ENCODE measurements at places on chromosomes 12 and 14.

GRCh38 chr12:64544371-64545080 is 65.8 kb upstream of the RASSF3 start:
- no peak for DNase-seq

DNA sequence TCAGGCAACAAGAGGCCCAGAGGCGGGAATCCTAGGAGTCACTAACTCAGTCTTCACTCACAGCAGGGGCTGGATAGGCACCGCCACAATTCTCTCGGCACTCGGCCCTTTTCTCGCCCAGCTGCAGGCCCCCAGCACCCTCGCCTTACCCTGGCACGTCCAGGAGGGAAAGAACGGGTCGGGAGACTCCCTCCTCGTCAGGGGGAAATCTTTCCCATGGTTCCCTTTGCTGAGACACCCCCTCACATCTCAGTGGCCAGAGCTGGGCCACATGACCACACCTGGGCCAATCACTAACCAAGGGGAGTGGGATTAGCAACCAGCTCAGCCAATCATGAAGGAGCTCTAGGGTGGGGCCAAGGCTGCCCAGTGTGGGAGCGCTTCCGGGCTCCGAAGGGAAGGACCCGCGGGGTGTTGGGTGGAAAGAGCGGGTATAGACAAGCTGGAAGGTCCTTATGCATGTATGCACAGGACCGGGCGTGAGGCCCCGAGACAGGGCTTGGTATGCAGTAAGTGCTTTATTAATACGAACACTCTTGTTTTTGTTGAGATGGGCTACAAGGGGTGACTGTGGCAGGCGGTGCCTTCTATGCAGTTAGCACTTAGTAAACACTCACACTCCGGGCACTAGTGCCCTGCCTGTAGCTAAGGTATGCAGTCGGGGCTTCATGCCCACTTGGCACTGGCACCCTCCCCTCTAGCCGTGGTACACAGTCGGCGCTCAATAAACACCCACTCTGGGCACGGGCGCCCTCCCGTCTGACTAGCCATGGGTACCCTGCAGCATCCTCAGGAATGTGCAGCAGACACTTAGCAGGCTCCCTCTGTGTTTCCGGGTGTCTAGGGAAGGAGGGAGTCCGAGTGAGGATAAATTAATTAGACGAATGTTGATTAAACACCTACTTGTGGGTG is 40.3 kb downstream of the ADGRD1 start:
- peak; percentile 56 for DNase-seq

- DNase-seq: no peak
These were observed 57.3 kb downstream of the ETV6 start for GRCh38 chr12:11706509-11707379.

DNA sequence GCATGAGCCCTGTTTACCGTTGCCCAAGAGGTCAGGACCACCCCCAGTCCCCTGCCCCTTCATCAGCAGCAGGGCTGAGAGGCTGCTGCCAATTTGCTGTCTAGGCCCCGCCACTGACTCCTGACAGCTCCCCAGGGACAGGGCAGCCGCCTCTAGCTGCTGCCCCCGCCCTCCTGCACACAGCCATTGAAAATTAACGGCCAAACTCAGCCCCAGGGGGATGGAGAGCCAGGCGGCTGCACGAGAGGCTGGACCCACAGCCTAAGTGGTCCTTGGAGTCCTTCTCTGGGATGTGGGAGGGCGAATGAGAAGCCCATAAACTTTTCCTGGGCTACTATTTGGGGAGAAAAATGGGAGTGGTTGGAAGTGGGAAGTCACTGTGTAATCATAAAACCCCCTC is 4.6 kb downstream of the FOXN4 start:
- DNase-seq: no peak

DNA sequence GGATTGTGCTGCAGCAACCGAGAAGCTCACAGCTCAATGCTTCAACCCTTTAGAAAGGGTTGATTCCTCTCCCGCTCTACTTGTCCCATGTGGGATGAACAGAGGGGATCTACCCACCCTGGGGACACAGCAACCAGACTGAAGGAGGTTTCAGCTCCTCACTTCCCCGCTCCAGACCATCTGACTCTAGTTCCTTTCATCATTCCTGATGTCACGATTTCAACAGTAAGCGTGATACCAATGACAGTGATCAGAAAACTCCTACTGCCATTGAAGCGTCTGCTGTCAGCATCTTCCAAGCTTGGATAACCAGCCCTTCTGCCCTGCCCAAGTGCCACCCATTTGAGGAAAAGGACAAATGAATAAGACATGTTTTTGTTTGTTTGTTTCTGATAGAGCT is 14.3 kb downstream of the SERPINA1 start:
- DNase-seq: no peak

DNA sequence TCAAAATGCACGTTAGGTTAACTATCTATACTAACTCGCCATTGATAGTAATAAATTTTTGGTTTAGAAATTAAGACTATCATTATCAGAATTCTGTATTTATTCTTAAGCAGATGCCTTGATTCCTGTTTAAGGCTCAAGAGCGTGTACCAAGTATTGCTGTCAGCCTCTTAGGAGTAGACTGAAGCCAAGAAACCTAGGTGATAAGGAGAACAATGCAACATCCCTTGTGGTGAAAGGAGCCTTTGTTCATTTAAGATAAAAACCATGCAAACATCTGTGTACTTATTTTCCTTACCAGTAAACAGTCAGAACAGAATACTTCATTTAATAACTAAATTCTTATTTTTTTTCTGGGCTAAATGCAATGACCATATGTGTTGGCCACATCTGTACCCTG is 109.4 kb upstream of the NOVA1 start:
- DNase-seq: no peak

DNA sequence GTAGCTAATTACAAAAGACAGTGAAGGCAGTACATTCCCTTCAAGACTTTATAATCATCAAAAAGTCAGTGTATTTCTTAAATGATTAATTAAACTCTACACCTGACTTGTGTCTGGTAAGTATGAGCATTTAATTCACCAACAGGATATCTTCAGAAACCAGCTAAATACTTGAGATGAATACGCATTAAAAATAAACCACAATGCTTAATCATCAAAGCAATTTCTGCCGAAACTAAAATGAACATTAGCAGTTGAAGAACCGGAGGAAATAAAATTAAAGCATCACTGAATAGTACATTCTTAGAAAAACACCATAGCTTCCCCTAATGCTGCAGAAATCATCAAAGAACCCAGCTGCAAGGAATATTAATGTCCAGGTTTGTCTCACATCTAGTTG is 32.7 kb downstream of the SLC25A21 start:
- DNase-seq: no peak

DNA sequence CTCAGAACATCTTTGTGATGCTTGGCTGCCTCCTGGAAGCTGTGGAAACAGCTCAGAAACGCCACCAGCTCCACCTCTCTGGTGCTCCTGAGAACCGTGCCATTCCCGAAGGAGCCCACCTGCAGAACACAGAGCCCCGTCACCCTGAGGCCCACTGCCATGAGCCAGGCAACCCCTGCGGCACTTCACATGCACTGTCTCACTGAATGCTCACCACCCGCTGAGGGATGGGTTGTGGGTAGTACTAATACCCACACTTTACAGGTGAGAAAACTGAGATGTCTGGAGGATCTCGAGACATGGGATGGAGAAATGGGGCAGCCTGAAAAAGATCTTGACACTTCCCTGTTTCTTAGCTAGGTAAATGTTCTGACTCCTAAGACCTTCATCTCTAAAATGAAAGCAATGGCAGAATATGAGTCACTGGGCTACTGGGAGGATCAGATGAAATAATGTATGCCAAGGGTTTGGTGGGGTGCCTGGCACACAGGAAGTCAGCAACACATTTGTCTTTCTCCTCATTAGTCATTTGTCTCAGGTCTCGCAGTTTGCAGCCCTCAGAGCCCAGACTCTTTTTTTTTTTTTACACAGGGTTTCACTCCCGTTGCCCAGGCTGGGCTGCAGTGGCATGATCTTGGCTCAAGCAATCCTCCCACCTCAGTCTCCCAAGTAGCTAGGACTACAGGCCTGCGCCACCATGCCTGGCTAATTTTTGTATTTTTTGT is 5.3 kb downstream of the OASL start:
- no peak for DNase-seq

- DNase-seq: no peak
These were observed 2.6 kb downstream of the PDE6H start for GRCh38 chr12:14975457-14975856.

- no peak for DNase-seq
These were observed 4.1 kb downstream of the SINHCAF start for GRCh38 chr12:31321897-31322228.

GRCh38 chr12:84128117-84128991 is 784.2 kb downstream of the SLC6A15 start:
- DNase-seq: peak; percentile 64

- DNase-seq: no peak
These were observed 40.0 kb upstream of the TEX22 start for GRCh38 chr14:105358140-105358846.

DNA sequence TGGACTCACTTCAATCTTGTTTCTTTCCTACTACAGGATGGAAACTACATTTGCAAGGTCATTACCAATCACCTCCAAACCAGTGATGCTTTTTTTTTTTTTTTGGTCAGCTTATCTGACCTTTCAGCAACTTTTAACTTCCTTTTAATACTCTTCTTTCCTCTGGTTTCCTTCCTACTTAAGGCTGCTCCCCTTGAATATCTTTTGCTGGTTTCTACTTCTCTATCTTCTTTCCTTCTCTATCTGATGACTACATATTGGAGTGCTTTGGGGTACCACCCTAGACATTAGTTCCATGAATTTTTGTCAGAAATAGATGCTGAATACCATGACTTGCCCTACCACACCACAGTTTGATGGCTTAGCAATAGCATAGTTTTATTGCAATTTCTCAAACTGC is 197.7 kb upstream of the DDHD1 start:
- DNase-seq: no peak

DNA sequence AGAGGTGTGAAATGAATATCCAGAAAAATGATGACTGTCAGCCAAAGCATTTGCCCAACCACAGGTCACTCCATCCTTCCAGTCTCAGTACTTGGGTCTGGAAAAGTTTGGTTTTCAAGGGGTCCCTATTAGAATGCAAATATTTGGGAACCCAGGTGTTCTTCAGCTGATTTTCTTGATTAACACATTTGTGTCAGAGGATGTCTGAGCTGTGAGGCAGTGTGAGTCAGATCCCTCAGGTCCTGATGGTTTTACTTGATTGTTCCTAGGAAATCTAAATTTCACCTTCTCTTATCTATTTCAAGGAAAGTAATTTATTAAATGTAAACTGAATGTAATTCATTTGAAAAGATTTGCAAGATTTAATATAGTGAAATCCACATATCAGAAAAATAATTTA is 71.5 kb downstream of the SSPN start:
- DNase-seq: no peak

GRCh38 chr14:35046751-35047536 is 872 bp downstream of the FAM177A1 start:
- peak; percentile 41 for DNase-seq

GRCh38 chr12:55728186-55728938 is 447 bp downstream of the CD63 start:
- no peak for DNase-seq

DNA sequence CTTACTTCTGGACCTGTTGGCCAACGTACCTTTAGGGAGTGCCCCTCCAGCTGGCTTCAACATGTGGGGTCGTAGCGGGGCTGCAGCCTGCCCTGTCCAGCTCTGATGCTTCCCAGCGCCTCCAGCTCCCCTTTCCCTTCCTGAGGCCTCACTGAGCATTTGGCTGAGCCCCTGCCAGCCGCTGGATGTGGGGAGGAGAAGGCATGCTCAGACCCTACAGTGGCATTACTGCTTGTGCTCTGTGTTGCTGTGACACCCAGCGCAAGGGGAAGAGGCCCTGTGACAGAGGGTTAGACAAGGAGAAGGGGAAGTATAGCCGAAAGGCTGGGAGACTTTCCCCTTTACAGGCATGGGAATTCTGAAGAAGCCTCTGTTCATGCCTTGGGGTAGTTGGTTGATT is 145.9 kb downstream of the PRKCH start:
- DNase-seq: no peak

GRCh38 chr14:85596562-85596961 is 66.6 kb downstream of the FLRT2 start:
- DNase-seq: peak; percentile 69

DNA sequence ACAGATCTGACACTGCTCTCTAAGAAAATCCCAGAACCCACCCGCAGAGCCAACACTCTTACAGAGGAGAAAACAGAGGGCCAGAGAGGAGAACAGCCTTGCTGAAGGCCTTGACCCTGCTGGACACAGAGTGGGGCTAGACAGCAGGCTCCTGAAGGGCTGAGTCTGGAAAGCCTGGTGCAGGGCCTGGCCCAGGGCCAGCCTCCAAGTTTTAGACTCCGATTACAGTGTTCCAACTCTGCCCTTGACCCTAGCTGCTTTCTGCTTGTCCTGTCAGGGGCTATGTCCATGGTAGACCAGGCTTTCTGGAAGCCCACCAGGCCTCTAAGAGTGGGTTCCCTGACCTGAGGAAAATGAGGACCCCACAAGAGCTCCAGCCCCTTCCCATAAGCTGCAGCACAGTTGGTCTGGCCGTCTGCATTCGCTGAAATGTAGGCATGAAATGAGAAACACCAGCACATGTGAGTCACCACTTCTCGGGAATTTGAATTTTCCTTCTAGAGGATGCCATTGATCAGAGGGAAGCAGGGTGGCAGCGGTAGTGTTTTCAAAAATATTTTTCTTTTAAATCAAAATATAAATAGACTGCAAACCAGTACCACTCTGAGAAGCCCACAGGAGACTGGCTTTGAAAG is 154.4 kb downstream of the CALM1 start:
- DNase-seq: no peak

GRCh38 chr14:32453857-32454810 is 125.0 kb downstream of the AKAP6 start:
- peak; percentile 18 for DNase-seq

DNA sequence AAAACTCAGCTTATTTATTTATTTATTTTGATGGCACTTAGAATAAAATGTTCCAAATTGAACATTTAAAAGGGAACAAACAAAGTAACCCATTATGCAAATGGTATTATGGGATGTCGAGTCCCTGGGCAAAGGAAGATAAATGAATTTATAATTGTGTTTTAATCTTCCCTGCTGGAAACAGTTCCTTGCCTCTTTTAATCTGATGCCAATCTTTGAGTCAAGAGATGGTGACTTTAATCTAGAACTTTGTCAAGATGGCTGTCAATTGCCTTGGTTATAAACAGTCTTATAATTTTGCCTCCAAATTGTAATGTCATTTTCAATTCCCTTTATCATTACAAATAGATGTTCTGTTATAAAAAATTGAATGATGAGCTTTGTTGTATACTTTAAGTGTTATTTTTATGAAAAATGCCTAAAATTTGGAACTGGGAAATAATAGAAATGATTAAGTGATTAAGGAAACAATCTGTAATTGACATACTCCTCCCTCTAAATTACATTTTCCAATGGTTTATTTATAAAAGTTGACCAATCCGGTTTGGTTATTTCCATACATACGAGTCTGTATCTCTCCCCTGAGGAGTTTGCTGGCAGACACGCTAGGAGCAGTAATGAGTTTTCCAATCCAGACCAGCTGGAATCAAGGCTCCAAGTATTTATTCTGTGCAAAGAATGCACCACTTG is 134.9 kb upstream of the FRMD6 start:
- DNase-seq: no peak

DNA sequence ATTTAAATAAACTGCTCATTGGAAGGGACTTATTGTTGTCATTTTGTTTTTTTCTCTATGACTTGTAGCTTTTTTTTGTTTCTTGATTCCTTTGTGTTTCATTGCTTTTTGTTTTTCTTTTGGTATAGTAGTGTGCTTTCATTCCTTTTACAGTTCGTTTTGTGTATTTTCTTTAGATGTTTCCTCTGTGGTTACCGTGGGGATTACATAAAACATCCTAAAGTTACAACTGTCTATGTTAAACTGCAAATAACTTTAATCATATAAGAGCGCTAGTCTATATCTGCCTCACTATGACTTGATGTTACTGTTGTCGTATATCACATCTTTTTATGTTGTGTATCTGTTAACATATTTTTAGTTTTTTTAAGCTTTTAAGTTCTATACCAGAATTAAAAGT is 86.9 kb downstream of the ATF7IP start:
- DNase-seq: no peak

Measured in NCI-H524 (cell line).